ENCODE measurements at places on chromosomes 12 and 14.

DNA sequence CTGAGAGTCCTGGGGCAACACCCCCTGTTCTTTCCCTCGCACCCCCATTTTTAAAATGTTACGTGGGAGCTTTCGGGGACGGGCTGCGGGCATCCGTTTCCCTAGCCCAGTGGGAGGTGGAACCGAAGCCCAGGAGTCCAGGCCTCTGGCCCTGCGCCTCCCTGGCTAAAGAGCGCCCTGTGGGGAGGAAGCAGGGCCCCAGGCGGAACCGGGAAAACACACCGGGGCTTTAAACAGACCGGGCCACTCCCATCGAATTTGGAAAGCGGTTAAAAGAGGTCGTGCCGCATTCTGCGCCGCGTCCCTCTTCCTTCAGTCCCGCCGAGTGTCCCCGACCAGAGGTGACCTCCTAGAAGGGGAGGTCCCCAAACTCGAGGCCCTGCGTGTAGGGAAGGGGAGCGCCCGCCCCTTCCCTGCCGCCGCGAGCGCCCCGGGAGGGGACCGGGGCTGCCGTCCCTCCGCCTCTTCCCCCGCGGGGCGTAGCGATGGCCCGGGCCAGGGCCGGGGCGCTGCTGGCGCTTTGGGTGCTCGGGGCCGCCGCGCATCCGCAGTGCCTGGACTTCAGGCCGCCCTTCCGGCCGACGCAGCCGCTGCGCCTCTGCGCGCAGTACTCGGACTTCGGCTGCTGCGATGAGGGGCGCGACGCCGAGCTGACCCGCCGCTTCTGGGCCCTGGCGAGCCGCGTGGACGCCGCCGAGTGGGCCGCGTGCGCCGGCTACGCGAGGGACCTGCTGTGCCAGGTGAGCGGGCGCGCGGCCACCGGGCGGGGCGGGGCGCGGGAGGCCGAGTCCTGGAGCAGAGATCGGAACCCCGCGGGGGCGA is at the start of gene HHIPL1:
Gene HHIPL1 (plus strand): TSS at position 407 of the 822 bp plus-strand sequence. CDS start 79 bp downstream, at position 486.
- no peak for DNase-seq

- no peak for DNase-seq
Observed at GRCh38 chr12:45331552-45331951, 115.7 kb downstream of the ANO6 start.

DNA sequence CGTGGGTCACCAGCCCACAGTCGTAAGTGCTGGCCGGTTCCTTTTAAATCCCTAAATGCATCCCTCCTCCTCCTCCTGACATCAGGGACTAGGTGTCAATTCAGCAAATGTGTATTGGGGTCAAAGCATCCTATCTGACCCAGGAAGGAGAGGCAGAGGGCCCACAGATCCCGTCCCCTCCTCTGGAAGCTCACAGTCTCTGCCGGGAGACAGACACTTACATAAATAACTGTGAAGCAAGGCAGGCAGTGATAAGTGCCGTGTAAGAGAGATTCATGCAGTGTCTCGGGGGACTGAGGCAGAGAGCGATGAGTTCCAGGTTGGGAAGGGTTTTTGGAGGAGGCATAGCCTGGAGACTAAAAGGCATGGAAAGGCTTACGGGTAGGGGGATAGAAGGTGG is 44.1 kb downstream of the HRK start:
- no peak for DNase-seq

- no peak for DNase-seq
Observed at GRCh38 chr14:34111505-34111904, 160.6 kb upstream of the EGLN3 start.

- DNase-seq: no peak
Observed at GRCh38 chr12:98840325-98840724, 195.2 kb downstream of the APAF1 start.

DNA sequence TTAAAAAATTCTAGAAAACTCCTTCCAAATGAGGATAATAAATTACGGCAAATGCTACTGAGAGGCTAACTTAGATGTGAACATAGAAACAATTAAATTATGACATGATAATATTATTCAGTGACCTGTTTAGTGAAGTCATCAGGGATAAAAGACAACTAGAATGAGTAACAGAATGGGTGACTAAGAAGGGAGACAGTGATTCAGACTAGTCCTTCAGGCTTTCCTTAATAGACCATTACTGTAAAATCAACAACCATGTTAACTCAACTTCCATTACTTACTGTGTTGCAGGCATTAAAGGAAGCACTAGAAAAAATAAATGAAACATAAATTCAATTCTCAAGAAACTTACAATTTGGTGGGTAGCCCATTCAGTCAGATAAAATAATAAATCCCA is 543.9 kb upstream of the LRFN5 start:
- no peak for DNase-seq

- no peak for DNase-seq
Observed at GRCh38 chr12:2939191-2939590, 20.0 kb upstream of the TEAD4 start.

- no peak for DNase-seq
Observed at GRCh38 chr14:70130482-70130881, 58.3 kb downstream of the SLC8A3 start.

DNA sequence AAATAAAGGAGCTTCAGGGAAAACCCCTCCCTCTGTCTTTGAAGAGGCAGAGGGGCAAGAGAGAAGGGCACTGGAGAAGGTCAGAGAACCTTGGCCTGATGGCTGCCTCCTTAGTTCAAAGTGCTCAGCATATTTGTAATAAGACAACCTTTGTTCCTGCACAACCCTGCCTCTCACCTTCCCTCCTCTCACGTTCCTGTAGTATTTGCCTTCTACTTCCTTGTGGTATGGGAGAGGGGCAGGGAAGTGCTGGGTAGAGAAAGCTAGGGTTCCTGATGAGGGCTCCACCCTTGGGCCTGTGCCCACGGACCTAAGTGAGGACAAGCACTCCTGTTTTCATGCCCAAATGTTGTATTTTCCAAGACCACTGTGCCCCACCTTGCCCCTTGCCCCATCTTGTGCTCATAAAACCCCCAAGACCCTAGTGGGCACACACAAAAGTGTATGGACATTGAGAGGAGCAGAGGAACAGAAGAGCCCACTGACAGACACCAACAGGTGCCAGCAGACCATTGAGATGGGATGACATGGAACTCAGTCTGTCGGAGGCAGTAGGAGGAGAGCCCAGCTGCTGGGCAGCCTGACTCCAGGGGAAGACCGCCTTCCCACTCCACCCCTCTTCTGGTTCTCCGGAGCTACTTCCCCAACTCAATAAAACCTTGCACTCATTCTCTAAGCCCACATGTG is 261.5 kb upstream of the CCDC196 start:
- no peak for DNase-seq

DNA sequence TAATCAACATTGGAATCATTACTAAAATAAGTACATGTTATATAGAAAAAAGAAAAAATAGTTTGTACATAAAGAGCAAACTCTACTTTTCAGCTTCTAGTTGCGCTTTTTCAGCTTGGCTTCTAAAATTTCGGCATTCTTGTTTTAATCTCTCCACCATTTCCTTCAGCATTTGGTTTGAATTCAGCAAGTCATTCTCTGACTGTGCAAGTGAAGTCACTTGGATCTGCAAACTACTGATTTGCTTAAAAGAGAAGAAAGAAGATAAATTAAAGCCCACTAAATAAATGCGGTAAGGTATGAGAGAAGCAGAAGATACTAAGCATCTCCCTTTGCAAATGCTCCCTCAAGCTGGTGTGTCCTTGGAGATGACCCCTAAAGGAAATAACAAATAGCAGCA is 126.3 kb downstream of the CEP83 start:
- no peak for DNase-seq

GRCh38 chr12:91622037-91622436 is 439.4 kb upstream of the DCN start:
- no peak for DNase-seq

GRCh38 chr14:72709916-72710611 is 183.8 kb downstream of the DPF3 start:
- no peak for DNase-seq

GRCh38 chr12:63302269-63302940 is 151.4 kb upstream of the AVPR1A start:
- DNase-seq: no peak

GRCh38 chr12:66971816-66972215 is 292.9 kb upstream of the GRIP1 start:
- no peak for DNase-seq

DNA sequence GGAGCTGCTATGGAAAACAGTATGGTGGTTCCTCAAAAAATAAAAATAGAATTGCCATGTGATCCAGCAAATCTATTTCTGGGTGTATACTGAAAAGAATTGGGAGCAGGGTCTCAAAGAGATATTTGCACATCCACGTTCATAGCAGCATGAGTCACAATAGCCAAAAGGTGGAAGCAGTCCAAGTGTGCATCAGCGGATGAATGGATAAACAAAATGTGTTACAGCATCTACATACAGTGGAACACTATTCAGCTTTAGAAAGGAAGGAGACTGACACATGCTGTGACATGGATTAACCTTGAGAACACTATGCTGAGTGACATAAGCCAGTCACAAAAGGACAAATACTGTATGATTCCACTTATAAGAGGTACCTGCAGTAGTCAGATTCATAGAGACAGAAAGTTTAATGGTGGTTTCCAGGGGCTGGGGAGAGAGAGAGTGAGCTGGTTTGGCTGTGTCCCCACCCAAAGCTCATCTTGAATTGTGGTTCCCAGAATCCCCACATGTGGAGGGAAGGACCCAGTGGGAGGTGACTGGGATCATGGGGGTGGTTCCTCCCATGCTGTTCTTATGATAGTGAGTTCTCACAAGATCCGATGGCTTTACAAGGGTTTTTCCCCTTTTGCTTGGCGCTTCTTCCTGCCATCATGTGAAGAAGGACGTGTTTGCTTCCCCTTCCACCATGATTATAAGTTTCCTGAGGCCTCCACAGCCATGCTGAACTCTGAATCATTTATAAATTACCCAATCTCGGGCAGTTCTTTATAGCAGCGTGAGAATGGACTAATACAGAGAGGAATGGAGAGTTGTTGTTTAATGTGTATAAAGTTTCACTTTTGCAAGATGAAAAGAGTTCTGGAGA is 17.6 kb upstream of the TBC1D30 start:
- no peak for DNase-seq

DNA sequence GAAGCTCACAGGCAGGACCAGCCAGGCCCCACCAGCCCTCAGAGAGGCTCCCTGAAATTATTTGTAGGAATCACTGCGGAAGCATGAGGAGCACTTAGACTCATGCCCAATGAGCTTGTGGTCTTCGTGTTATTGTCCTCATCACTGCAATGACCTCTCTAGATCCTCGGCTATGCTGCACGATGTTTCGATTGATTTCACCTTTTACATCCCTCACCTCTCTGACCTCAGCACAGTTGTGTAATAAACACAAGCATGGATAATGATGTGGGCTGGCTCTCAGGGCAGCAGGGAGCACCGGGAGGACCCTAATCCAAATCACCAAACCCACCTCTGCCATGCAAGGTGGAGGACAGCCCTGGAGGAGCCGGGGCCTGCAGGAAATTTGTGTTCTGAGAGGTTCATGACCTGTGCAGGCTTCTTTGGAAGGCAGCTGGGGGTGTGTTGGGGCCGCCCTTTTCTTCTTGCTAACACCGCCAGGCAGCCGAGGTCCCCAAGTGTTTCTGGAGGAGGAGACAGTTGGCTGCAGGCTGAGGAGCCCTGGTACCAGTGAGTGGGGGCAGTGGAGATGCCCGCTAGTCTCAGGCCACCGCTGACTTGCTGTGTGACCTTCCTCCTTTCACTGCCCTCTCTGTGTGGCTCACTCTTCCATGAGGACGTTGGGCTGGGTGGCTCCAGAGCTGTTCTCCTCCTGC is 29.5 kb upstream of the EML1 start:
- no peak for DNase-seq

DNA sequence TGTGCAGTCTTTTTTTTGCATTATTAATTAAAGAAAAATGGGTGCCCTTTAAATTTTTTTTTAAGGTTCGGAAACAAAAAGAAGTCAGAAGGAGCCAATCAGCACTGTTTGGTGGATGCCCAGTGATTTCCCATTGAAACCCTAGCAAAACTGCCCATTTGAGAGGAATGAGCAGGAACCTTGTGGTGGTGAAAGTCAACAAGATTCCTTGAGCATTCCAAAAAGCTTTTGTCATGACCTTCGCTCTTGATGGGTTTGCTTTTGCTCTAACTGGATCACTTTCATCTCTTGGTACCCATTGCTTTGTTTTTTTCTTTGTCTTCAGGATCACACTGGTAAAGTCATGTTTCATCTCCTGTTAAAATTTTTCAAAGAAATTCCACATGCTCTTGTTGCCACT is 54.1 kb downstream of the ADIPOR2 start:
- no peak for DNase-seq

GRCh38 chr14:103960457-103961055 is 18.2 kb upstream of the RD3L start:
- no peak for DNase-seq

DNA sequence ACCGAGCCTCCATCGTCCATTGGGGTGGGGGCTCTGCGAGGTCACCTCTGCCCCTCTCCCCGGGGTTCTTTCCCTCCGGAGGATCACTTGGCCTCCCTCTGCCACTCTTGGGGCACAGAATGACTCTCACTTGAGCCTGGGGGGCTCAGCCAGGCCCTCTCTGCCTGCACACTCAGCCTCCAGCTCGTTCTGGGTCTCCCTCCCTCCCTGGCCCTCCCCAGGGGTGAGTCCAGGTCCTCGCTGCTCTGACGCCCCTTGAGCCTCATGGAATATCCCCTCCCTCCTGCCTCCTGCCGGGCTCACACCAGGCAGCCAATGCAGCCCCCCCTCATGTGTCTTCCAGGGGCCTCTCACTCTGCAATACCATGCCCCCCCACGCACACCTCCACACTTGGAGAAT is 17.7 kb upstream of the SFSWAP start:
- DNase-seq: no peak

GRCh38 chr12:19719672-19720071 is 280.4 kb downstream of the AEBP2 start:
- DNase-seq: no peak

GRCh38 chr14:21572604-21573003 is 7.3 kb downstream of the OR10G3 start:
- DNase-seq: no peak

DNA sequence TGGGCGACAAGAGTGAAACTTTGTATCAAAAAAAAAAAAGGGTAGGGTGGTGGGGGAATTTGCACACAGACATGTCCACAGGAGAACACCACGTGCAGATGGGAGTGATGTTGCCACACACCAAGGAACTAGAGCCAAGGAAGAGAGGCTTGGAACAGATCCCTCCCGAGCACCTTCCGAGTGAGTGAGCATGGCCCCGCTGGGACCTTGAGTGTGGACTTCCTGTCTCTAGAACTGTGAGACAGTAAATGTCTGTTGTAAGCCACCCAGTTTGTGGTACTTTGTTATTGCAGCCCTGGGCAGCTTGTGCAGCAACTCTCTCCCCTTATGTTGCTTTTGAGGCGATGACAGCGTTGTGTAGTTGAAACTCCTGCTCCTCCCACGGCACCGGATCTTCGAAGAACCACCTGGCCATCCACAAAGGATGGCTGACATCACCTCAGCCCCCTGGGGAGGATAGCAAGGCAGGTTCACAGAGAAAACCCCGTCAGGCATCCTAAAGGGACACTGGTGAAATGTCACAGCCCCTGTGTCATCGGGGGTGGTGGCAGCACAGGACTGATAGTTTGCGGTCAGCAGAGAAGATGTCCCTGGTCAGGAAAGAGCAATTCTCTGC is 54.7 kb upstream of the PLEKHG3 start:
- no peak for DNase-seq

- DNase-seq: no peak
Observed at GRCh38 chr12:95470300-95470699, 3.7 kb upstream of the METAP2 start.

Data from DMS 273 treated with DMSO at 0.1 percent for 48 hours (cell line).